ENCODE measurements at places on chromosomes 4 and X. TPM values are rescaled to one million over a fixed set of nuclear protein-coding genes. Genes with fewer than 3 reads are reported as not detected.
A peak's percentile ranks its signal among the peaks of the same experiment; 100 is the strongest.

- DNase-seq = no peak
These were observed 69.0 kb downstream of the GLRA2 start for GRCh38 chrX:14598330-14598729.

- no peak for DNase-seq
These were observed 164.0 kb downstream of the STK32B start for GRCh38 chr4:5215321-5215720.

DNA sequence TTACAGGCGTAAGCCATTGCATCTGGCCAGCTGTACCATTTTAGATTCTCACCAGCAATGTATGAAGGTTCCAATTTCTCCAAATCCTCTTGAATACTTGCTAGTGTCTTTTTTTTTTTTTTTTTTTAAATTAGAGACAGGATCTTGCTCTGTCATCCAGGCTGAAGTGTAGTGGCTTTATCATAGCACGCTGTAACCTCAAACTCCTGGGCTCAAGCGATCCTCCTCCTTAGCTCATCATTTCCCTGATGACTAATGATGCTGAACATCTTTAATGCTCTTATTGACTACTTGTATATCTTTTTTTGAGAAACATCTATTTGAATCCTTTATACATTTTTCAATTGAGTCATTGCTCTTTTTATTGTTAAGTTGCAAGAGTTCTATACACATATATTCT, 40.3 kb downstream of the HDAC8 start:
- no peak for DNase-seq

- DNase-seq = no peak
These were observed 136.0 kb downstream of the UGT8 start for GRCh38 chr4:114734594-114734993.

DNA sequence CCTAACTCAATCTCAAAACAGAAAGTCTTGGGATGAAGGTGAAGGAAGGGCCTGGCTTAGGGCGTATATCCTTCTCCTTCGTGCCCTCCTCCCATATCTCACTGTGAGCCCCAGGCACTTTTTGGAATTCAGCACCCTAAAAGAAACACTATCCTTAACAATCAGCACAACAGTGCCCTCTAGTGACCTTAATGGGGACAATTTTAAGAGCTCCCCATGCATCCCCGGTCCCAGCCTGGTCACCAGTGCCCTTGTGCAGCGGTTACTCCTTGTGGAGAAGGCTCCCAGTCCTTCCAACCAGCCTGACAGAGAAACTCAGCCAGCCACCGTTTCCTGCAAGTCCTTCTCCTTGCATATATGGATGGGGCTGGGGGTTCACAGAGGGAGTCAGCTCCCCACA, 4.2 kb downstream of the PAK3 start:
- no peak for DNase-seq

Gene PNCK
- total RNA-seq = 0.99 TPM

GRCh38 chr4:101005659-101006058, 341.7 kb downstream of the PPP3CA start:
- DNase-seq = no peak

DNA sequence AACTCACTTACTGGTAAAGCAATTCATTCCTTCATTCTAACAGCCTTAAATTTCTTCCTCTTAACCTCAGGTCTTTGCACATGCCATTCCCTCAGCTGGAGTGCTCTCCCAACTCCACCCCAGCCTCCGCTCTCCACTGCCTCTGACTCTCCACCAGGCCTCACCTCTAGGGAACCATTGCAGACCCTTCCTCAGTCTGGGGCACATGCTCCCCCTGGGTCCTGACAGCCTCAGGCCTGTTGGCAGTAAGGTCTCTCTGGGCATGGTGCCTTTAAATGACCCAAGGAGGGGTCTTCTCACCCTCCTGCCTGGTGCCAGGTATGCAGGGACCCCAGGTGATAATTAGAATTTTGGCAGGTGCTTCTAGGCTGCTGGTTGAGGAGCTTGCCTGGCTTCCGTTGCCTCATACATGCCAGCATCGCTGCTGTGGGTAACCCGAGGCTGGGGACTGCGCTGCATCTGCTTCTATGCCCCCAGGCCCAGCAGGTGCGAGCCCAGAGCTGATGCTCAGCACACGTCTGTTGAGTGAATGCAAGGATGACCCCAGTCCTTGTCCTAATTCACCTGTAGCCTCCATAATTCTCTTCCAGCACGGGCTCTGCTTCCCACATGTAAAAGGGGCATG, 27.5 kb upstream of the GPR78 start:
- no peak for DNase-seq

DNA sequence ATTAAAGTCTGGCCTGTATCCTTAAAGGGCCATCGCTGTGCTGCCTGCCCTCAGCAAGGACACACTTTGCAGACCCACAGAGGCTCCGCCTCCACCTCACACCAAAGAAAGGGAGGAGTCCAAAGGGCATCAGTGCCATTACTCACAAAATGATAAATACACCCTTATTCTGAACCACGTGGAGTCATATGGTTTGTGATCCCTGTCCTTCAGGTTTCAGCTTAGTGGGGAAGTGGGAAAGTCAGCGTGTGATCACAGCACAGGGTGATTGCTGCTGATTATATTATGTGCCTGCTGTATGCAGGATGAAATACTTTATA, 35.9 kb upstream of the MSANTD1 start:
- no peak for DNase-seq

DNA sequence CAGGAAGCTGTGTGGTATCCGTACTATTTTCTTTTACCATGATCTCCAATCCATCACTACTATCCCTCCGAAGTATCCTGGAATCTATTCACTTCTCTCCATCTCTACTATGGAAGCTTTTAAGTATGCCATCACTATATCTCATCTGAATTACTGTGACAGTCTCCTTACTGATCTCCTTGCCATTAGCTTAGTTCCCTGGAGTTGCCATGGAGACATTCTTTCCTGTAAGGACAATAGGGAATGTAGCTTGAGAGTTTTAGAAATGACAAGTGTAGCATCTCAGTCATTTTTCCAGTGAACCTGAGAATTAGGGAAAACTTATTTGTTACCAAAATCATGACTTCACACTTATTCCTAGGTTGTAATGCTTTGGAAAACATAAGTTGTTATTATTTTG, 86.3 kb downstream of the HPGD start:
- DNase-seq = no peak

Gene CCNA2
- total RNA-seq = 18.4 TPM

Gene IL2RG
- 2.6 TPM for total RNA-seq

Gene SLC10A3
- total RNA-seq = 9.0 TPM

DNA sequence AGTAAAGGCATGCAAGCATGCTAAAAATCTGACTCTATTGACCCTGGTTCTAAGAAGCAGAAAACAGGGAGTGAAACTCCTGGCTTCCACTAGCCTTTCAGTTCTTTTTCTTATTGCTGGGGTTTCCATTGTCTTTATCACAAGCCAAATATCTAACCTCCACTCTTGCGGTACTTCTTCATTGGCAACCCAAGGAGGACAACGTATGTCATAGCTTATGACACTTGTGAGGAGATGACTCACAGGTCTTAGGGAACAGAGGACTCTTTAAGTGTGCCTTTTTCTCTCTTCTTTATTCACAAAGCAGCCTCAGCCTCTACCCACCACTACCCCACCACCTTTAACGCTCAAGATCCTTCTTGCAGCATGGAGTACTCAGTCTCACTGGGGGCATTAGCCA, 124.2 kb downstream of the GUCY2F start:
- no peak for DNase-seq

GRCh38 chr4:13495753-13496152, 11.6 kb upstream of the RAB28 start:
- DNase-seq = no peak

GRCh38 chr4:83129264-83129663, 14.7 kb upstream of the PLAC8 start:
- no peak for DNase-seq

GRCh38 chrX:11423362-11423818, 130.2 kb downstream of the AMELX start:
- no peak for DNase-seq

DNA sequence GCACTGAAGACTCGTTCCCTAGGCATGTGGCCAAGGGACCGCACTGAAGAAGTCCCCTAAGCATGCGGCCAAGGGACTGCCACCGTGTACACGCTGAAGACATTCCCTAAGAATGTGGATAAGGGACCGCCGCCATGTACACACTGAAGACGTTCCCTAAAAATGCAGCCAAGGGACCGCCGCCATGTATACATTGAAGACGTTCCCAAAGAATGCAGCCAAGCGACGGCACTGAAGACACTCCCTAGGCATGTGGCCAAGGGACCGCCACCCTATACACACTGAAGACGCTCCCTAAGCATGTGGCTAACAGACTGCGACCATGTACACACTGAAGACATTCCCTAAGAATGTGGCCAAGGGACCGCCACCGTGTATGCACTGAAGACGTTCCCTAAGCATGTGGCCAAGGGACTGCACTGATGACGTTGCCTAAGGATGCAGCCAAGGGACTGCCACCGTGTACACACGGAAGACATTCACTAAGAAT, 31.5 kb downstream of the DHRSX start:
- no peak for DNase-seq

DNA sequence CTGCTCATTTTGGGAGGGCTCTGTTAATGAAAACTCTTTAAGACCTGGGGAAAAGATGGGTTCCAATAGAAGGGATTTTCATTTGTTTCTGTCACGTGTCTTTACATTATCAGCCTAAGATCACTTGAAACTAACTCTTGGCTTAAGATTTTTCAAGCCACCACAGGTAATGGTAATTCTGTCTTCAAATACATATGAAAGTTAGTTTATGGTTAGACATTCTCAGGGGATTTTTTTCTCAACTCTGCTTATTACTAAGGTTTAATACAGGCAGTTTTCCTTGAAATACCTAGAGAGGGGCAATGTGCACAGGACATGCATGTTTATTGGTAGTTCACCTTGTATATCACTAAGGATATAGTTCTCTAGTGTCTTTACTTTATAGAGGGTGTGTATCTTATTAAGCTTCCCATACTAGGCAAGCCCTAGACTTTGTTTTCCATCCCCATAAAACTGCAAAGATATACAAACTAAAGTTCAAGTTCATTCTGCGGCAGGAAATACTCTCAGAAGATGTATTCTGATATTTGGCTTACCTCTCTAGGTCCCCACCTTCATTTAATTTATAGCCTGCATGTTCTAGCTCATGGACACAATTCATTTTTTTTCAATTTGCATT, 38.2 kb upstream of the MYOZ2 start:
- no peak for DNase-seq

Gene IL1RAPL2
- 1.8 TPM for total RNA-seq

Gene GPC4
- total RNA-seq = 24.5 TPM

Gene MAGEB17
- not detected for total RNA-seq

Gene CXXC4
- total RNA-seq = 0.59 TPM

DNA sequence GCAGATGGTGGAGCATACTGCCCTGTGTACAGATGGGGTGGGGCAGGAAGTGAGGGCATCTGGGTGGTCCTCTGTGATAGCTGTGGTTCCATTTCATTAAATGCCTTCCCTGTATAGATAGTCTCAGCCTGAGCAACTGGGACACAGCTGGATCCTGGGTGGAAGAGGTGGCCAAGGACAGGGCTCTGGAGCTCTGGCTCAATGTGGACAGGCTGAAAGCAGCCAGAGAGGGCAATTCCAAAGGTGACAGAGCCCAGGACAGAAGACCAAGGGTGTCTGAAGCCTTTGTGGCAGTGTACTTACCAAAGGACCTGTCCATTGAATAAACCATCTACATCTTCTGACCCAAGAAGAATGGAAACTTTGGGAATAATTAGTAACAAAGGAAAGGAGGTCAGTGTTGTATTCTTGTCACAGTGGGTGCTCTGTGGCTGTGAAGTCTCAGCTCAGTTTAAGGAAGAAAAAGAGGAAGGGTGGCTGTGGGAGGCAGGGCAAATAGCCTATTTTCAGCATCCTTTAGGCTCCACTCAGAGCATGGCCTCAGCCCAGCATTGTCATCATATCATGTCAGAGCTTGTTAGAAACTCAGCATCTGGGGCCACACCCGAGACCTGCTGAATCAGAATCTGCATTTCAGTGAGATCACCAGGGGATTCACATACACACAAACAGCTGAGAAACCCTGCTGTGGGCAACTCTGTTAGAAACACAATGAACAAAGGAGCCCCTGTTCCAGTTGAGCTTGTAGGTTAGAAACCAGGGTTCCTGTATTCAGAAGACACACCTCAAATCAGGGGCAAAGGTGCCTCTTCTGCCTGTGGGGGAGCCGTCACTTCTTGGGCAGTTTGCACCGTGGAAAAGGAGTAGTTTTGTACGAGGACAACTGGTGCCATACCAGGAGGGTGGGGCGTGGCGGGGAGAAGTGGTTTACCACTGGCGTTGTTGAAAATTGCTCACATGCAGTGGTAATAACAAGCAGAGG, 168.6 kb downstream of the PTTG2 start:
- peak; percentile 43 for DNase-seq

GRCh38 chr4:95508421-95508820, 40.4 kb downstream of the UNC5C start:
- no peak for DNase-seq

Gene TMSB15B
- total RNA-seq = 5.3 TPM

Gene CXCL1
- 1.9 TPM for total RNA-seq

- no peak for DNase-seq
These were observed 50.8 kb upstream of the SETD7 start for GRCh38 chr4:139606579-139607501.

DNA sequence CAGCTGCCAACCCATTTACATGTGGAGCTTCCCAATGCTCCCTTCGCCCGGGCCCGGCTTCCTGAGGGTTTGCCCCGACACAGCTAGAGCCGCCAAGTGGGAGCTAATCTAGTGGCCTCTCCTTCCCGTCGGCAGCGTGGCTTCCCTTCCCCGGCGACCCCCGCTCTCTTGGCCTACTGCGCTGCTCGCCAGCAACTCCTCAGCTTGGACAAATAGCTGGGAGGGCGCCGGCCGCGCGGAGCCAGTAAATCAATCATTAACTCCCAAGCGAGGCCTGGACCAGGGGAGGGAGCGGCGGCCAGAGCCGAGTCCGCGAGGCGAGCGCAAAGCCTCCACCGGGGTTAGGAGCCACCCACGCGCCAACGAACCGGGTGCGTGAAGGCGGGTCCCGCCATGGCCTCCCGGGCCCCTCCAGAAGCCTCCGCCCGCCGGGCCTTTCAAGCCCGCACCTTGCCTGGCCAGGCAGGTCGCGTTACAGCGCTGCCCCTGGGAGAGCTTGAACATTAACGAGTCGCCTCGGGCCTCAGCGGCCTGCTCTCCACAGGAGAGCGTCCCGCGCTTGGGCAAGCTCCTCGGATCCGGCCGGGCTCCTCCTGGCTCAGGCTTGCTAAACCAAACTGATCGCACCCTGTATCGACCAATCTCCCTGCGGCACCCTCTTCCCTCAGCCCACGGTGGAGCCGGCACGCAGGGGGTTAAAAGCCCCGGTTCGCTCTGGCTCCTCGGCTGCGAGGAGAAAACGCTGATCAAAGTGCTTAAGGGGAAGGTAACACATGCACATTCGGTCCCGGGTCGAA, 10.6 kb upstream of the BCOR start:
- DNase-seq = no peak

- no peak for DNase-seq
These were observed 41.8 kb downstream of the PJA1 start for GRCh38 chrX:69123481-69123880.

DNA sequence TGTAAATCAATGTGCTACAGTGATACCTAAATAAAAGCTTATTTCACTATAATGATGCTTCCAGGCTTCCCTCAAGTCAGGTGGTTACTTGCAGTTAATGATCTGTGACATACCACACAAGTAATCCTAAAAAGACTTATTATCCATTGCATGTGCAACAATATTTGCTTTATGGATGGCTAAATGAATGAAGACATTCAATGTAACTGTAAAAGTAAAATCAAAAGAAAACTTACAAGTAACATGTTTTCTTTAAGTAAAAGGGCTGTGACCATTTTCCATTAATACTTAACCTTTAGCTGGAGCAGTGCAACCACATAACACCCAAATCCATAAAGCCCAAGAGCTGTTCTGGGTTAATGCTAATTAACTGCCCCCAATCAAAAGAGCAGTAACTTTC, 42.6 kb downstream of the RAB28 start:
- DNase-seq = no peak

Gene MSANTD1
- total RNA-seq = 0.39 TPM

GRCh38 chr4:172411149-172411548, 597.9 kb downstream of the GALNTL6 start:
- DNase-seq = no peak
